AG20443 (cell line): ENCODE measurements at places on chromosomes 12 and 14.

- no peak for DNase-seq
Observed at GRCh38 chr12:40117818-40118217, 11.9 kb upstream of the SLC2A13 start.

DNA sequence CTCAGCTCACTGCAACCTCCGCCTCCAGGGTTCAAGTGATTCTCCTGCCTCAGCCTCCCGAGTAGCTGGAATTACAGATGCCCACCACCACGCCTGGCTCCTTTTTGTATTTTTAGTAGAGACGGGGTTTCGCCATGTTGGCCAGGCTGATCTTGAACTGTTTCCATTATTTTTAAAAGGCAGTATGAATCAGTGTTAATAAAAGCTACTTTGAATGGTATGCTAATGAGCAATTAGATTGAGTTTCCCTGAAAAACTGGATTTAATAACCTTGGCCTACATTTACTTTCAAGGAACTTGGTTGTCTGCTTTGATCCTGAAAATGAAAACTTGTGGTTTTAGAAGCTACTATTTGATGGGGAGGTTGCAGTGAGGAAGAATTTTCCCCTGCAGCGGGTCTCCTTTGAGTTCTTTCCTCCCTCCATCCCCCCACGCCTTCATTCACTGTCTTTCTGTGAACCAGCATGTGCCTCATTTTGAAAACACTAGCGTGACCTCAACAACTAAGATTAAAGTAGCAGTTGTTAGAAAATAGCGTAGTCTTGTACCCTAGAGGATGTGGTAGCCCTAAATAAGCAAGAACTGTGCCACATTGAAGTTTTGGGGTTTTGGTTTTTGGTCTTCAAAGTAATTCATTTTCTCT is 17.8 kb upstream of the RPS6KA5 start:
- DNase-seq: no peak

DNA sequence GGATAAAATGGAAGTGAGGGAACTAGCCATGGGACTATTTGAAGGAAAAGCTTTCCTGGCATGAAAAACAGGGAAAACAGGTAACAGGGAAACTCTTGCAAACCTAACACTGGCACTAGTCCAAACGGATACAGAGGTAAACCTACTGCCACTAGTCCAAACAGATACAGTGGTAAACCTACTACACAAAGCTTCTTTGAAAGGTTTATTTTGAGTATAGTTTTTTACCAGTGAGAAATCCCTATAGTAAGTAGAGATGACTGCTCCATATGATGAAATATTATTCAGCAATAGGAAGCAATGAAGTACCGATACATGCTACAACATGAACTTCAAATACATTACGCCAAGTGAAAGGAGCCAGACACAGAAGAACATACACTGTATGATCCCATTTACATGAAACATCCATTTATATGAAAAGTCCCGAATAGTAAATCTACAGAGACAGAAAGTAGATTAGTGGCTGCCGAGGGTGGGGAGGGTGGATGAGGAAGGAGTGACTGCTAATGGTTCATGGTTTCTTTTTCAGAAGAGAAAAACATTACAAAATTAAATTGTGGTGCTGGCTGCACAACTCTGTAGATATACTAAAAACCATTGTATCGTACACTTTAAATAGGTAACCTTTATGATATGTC is 25.5 kb downstream of the SPTLC2 start:
- DNase-seq: no peak

DNA sequence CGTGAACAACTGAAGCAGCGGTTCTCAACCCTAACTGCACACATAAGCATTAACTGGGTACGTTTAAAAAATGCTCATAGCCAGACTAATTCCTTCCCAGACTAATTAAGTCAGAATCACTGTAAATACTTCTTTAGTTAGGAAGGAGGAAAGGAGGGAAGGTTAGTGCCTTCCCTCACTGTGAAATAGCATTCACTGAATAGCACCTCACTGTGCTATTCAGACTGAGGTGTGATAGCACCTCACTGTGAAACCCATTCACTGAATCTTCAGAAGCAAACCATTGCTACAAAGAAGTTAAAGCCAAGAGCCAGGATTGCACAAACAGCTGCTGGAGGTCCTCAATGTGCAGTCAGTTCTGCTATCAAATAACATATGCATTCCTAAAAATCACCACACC is 58.8 kb downstream of the RTN1 start:
- no peak for DNase-seq

- no peak for DNase-seq
Observed at GRCh38 chr12:15608941-15609340, 180.2 kb downstream of the EPS8 start.

GRCh38 chr14:27845241-27845850 is 921.2 kb upstream of the FOXG1 start:
- no peak for DNase-seq
